ENCODE measurements at places on chromosomes 4 and X. TPM values are rescaled to one million over a fixed set of nuclear protein-coding genes. Genes with fewer than 3 reads are reported as not detected.
A peak's percentile ranks its signal among the peaks of the same experiment; 100 is the strongest.

FATE1 gene
- not detected for total RNA-seq

- DNase-seq, result no peak
- no peak overlapping the region for H3K4me3 ChIP-seq
- no peaks in the 10 kb centered on the region for H3K4me1 ChIP-seq
- no peaks in the 10 kb centered on the region for H3K36me3 ChIP-seq
Measured at GRCh38 chrX:108359806-108360602, 78.2 kb downstream of the COL4A6 start.

DNA sequence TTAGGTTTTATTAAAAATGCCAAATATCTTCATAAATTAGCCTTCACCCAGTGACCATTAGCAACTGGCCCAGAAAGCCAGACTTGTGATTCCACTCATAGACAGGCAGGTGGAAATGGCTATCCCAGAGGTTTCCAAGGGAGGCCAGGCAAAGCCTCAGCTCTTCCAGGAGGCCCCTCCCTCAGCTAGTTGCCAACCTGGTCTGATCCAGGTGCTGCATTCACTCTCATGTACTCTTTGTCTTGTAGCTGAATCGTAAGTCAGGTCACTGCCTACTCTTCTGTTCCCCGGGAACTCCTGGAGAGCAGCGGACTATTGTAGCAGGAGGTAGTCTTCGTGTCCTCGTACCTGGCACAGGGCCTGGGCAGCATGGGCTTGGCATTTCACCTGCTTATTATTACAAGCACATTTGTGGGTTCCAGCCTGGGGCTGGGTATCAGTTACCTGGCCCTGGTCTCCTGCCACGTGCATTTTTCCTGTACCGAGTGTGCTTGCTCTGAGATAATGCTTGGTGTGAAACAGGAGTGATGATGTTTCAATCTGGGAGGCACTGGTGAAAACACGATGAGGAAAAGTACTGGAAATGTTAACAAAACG lies 101.6 kb downstream of the FAM193A start:
- H3K36me3 ChIP-seq, result peaks cover 76% of the 10 kb centered on the region
- H3K4me3 ChIP-seq, result no peak overlapping the region
- peaks cover 14% of the 10 kb centered on the region for H3K4me1 ChIP-seq

HMX1 gene
- not detected for total RNA-seq

GRCh38 chrX:106952988-106953387 lies 32.8 kb downstream of the CLDN2 start:
- DNase-seq, result no peak
- H3K4me3 ChIP-seq, result no peak overlapping the region
- peaks cover 5% of the 10 kb centered on the region for H3K36me3 ChIP-seq
- H3K4me1 ChIP-seq, result no peaks in the 10 kb centered on the region
- H3K27me3 ChIP-seq, result no peaks in the 10 kb centered on the region

VSIG4 gene
- total RNA-seq, result 13.4 TPM

DNA sequence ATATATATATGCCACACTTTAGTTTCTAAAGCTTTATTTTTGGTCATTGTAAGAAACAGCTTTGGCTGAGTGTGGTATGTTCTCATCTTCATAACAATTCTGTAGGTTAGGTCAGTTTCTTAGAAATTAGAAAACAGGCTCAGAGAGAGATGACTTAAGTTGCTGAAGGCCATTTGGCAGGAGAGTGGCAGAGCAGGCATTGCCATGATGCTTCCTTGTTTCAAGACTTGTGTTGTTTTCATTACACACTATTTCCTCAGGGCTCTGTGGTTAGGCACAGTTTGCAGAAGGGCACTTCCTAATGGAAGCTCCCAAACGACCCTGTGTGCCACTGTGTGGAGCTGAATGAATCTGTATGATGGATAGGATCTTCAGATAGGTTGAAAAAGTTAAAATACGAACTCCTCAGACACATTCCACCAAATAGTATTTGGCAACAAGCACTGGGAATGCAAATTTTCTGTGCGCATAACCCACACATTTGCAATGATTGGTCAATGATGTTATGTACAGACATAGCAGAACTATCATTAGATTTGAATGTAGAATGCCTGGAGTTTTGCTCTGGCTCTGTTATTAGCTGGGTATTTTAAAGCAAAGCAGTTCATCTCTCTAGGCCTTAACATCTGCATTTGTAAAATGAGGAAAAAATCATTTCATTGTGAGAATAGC lies 274.3 kb upstream of the HS3ST1 start:
- no peak for DNase-seq
- no peaks in the 10 kb centered on the region for H3K36me3 ChIP-seq
- H3K4me3 ChIP-seq, result no peak overlapping the region
- H3K4me1 ChIP-seq, result no peaks in the 10 kb centered on the region

STAP1 gene
- total RNA-seq, result not detected

GAGE1 gene
- total RNA-seq, result not detected

DNA sequence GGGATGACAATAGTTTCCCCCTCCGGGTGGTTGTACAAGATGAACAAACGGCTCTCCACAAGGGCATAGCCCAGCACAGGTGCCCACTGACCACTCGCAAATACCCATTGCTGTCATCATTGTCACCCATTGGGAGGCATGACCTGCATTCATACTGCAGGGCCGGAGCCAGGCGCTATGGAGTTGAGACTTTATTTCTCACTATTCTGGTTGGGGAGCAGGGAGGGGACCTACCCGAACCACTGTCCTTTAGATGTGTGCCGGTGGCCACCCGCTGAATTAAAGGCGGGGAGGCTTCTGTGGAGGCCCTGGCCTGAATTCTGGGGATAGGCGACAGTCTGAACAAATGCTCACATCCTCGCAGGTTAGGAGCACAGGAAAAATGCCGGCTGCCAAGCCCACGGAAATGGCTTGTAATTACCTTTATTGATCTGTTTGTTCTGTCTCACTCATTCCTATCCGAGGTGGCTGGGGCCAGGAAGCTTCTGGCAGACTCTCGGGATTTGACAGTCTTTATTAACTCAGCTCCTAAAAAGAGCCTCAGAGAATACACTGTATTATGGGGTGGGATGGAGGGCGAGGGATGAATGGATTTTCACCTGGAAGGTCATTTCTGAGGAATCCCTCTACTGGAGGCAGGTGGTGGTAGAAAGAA lies 125.1 kb upstream of the PSAPL1 start:
- no peak overlapping the region for H3K4me3 ChIP-seq
- H3K4me1 ChIP-seq, result no peaks in the 10 kb centered on the region
- no peaks in the 10 kb centered on the region for H3K36me3 ChIP-seq
- H3K27me3 ChIP-seq, result no peaks in the 10 kb centered on the region
- no peak for DNase-seq

HSFX4 gene
- not detected for total RNA-seq

DNA sequence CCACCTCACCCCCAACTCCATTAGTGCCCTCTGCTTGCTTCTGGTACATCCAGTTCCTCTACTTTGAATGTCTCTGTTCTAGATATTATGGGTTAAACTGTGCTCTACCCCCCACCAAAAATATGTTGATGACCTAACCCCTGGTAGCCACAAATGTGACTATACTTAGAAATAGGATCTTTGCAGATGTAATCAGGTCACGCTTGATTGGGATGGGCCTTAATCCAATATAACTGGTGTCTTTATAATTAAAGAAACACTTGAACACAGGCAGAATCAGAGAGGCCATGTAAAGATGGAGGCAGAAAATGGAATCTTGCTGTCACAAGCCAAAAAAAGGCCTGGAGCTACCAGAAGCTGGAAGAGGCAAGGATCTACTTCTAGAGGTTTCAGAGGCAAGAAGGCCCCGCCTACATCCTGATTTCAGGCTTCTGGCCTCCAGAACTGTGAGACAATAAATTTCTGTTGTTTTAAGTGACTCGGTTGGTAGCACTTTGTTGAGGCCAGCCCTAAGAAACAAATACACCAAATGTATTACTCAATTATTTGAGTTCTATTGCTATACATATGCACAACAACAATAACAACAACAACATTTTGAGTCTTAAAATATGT lies 220.0 kb downstream of the PPP3CA start:
- H3K27ac ChIP-seq, result no peak overlapping the region
- no peaks in the 10 kb centered on the region for H3K27me3 ChIP-seq
- no peak for DNase-seq
- no peaks in the 10 kb centered on the region for H3K36me3 ChIP-seq
- no peak overlapping the region for H3K4me3 ChIP-seq
- peaks cover 23% of the 10 kb centered on the region for H3K4me1 ChIP-seq

DNA sequence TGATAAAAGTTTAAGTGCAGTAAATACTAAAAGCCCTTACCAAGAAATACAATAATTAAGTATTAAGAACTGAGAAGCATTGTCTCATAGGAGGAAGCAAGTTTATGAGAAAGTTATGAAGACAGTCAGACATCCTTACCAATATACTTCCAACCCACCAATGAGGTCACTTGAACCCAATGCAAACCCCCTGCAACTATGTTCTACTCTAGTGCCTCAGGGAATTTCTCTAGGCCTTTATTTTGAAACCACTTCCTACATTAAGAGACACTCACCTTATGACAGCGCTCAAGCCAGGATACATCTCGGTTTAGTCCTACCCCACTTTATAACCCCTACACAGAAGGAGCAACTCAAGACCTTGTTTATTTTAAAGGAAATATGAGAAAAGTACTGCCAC lies 61.3 kb downstream of the STPG2 start:
- H3K27me3 ChIP-seq, result no peaks in the 10 kb centered on the region
- no peak for DNase-seq
- no peaks in the 10 kb centered on the region for H3K4me1 ChIP-seq

GRCh38 chr4:3445111-3445820 lies 3.5 kb downstream of the HGFAC start:
- DNase-seq, result peak; percentile 12
- no peaks in the 10 kb centered on the region for H3K27me3 ChIP-seq
- H3K36me3 ChIP-seq, result no peaks in the 10 kb centered on the region
- no peak overlapping the region for H3K4me3 ChIP-seq

GRCh38 chr4:36054694-36055422 lies 189.5 kb downstream of the ARAP2 start:
- no peak for DNase-seq
- no peaks in the 10 kb centered on the region for H3K36me3 ChIP-seq
- H3K4me3 ChIP-seq, result no peak overlapping the region
- H3K27ac ChIP-seq, result no peak overlapping the region

MAGEA1 gene
- not detected for total RNA-seq

DNA sequence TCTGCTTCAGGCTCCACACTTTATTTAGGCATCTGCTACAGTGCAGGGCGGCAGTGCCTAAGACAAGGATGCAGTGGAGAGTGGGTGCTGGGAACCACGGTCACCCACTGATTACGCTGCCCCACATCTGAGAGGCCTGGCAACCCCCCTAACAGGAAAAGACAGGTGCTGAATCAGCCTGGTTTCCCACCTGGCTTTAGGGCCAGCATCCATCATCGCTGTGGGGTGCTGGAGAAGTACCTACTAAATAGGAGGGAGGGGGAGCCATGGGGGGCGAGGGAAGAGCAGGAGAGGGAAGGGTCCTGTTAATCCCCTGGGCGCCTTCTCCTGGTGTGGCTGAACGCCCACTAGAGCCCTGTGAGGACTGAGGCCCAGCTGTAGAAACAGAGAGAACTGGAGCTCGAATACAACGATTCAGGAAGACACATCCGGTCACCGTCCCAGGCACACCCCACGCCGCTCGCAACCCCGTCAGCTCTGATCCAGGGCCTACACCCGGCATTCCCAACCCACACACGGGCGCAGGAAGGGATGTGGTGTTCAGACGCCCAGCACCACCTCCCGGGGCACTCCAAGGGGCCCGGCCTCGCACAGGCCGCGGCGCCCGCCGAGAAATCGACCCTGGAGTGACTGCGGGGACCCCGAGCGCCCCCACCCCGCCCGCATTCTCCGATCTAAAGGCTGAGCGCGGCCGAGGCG lies 554 bp downstream of the DCTD start:
- H3K36me3 ChIP-seq, result peaks cover 3% of the 10 kb centered on the region
- DNase-seq, result peak; percentile 73
- peak overlapping the region; percentile 92 for H3K4me3 ChIP-seq
- no peaks in the 10 kb centered on the region for H3K27me3 ChIP-seq
- H3K27ac ChIP-seq, result peak overlapping the region; percentile 97

EDNRA gene
- 5.8 TPM for total RNA-seq

GRCh38 chr4:41897698-41898097 lies 37.5 kb upstream of the TMEM33 start:
- H3K27me3 ChIP-seq, result no peaks in the 10 kb centered on the region
- no peak overlapping the region for H3K4me3 ChIP-seq
- no peak overlapping the region for H3K27ac ChIP-seq
- H3K36me3 ChIP-seq, result no peaks in the 10 kb centered on the region
- DNase-seq, result no peak

CTAG1A gene
- total RNA-seq, result not detected

DNA sequence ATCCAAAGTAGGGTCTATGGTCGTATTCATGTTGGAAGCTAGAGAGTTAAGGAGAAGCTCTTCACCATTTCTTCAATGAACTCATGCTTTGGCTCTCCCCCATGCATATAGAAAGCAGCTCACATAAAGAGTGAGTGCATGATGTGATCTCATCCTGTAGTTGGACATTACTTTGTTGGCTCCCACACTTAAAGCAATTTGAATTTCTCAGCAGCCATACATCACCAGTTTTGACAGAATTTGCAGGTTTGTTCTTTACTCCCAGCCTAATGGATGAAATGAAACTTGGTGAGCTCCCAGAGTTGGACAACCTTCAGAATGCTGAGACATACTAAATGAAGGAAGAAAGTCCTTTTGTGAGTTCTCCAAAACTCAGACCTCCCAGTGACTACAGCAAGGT lies 613.5 kb downstream of the IQCM start:
- peaks cover 7% of the 10 kb centered on the region for H3K4me1 ChIP-seq
- no peaks in the 10 kb centered on the region for H3K36me3 ChIP-seq
- no peak for DNase-seq
- H3K27me3 ChIP-seq, result no peaks in the 10 kb centered on the region
